ENCODE measurements at places on chromosomes 5 and 9.

GRCh38 chr5:150007050-150007449 is 6.5 kb downstream of the HMGXB3 start:
- no peak for DNase-seq

- DNase-seq, result no peak
These were observed 294.6 kb downstream of the BNC2 start for GRCh38 chr9:16575986-16576245.

- no peak for DNase-seq
These were observed 9.1 kb downstream of the UBAC1 start for GRCh38 chr9:135951889-135952663.

DNA sequence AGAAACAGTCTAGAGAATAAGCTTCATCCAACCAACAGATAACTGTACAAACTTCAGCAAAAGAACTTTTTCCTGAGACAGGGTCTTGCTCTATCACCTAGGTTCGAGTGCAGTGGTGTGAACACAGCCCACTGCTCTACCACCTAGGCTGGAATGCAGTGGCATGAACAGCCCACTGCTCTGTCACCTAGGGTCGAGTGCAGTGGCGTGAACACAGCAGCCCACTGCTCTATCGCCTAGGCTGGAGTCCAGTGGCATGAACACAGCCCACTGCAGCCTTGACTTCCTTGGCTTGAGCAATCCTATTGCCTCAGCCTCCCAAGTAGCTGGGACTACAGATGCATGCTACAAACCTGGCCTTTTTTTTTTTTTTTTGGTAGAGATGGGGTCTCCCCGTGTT is 43.4 kb downstream of the ERMP1 start:
- no peak for DNase-seq

DNA sequence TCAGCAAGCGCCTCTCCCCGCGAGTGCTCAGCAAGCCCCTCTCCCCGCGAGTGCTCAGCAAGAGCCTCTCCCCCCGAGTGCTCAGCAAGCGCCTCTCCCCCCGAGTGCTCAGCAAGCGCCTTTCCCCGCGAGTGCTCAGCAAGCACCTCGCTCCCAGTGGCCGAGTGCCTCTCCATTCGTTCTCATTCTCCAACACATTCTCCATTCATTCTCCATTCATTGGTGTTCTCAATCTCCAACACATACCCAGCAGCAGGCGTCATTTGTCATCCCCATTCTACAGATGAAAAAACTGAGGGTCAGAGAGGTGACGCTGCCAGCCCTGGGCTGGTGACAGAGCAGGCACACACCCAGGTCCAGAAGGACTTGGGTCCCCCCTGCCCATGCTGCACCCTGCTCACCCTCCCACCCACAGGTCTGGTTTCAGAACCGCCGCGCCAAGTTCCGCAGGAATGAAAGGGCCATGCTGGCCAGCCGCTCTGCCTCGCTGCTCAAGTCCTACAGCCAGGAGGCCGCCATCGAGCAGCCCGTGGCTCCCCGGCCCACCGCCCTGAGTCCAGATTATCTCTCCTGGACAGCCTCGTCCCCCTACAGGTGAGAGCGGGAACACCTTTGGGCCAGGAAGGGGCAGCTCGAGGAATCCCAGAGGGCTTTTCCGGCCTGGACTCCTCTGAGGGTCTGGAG is 32.5 kb downstream of the PTGES start:
- no peak for DNase-seq

- no peak for DNase-seq
These were observed 2.3 kb downstream of the TGFBI start for GRCh38 chr5:136030956-136031611.

DNA sequence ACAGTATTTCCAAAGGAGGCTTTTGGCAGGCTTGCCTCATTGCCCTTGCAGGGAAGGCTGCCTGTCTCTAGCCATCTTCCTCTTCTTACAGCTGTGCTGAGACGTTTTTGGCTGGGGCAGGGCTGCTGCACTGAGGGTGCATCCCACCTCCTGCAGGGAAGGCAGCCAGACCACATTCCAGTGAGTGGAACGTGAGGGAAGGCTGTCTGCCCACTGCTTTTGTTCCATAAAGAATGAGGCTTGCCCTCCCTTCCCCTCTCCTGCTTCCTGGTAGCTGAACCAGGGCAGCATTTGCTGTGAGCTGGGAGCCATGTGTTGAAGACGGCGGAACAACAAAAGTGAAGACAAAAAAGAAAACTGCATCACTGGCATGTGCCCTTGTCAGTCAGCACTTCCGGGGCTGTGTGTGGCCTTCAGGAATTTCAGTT is 16.8 kb downstream of the MGAT1 start:
- DNase-seq, result peak; percentile 59

- DNase-seq, result no peak
These were observed 140.1 kb downstream of the DOCK2 start for GRCh38 chr5:169777159-169777558.

DNA sequence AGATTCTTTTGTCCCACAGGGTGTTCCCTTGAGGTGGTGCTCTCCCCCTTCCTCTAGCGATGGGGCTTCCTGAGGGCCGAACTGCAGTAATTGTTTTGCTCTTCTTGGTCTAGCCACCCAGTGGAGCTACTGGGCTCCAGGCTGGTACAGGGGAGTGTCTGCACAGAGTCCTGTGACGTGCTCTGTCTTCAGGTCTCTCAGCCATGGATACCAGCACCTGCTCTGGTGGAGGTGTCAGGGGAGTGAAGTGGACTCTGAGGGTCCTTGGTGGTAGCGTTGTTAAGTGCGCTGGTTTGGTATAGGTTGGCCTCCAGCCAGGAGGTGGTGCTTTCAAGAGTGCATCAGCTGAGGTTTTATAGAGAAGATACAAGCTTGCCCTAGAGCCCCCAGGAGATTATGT is 20.4 kb upstream of the CEP72 start:
- DNase-seq, result no peak

- no peak for DNase-seq
These were observed 24.9 kb downstream of the TRPM3 start for GRCh38 chr9:71096421-71097108.

GRCh38 chr9:134099123-134099761 is 31.4 kb upstream of the BRD3 start:
- DNase-seq, result no peak

GRCh38 chr9:123112015-123112975 is 78.8 kb downstream of the GPR21 start:
- no peak for DNase-seq

DNA sequence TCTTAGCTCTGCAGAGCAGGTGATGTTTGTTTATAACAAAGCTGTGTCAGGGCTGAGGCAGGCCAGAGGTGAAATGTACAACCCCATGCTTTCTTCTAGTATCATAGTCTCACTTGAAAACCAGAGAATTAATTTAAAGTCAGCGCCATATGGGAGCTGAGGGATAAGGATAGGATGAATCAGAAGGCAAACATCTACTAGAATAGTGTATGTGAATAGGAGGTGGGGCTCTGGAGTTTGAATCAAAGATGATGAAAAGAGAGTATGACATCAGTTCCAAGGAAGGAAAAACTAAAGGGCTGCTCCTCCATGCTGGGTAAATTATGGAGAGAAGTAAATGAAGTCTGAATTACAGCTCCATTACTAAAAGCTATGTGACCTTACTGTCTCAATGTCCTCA is 441.5 kb downstream of the RASEF start:
- DNase-seq, result no peak

GRCh38 chr5:8570528-8570927 is 701.6 kb downstream of the MTRR start:
- no peak for DNase-seq

- no peak for DNase-seq
These were observed 37.4 kb downstream of the SNX24 start for GRCh38 chr5:122882831-122883230.

DNA sequence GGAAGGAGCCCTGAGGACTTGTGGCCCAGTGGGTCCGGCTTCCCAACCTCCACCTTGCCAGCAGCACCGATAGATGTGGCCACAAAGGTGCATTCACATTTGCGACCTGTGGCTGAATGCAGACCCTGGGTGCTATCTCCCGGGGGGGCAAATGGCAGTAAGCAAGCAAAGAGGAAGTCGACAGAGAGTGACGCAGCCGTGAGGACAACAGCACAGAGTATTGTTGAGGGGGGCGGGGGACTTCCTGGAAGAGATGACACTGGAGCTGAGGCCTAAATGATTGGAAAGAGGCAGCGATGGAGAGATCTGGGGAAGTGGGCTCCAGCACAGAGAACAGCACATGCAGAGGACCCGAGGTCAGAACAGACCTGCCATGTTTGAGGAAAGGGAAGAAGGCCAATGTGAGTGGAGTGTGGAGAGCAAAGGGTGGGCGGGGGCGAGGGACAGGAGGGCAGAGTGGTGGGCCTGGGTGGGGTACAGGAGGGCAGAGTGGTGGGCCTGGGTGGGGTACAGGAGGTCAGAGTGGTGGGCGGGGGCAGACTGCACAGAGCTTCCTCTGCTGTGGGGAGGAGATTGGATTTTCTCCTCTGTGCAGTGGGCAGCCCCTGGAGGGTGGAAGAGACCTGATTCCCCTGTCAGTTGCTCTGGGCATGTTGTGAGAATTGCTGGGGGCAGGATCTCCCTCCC is 42.6 kb downstream of the ADAMTS2 start:
- peak; percentile 13 for DNase-seq

DNA sequence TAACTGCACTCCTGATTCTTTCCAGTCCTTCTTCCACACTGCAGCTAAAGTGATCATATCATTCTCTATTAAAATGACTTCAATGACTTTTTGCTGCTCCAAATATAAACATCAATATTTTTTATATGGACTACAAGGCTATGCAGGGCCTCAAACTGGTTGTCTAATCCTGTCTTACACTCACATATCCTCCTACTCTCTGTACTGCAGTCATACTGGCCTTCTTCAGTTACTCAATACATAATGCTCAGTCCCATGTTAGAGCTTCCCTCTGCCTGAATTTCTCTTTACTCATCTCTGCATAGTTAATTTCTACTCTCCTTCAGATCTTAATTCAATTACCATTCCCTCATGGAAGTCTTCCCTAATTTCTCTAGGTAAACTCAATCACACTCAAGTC is 3.4 kb downstream of the MEIKIN start:
- DNase-seq, result no peak

DNA sequence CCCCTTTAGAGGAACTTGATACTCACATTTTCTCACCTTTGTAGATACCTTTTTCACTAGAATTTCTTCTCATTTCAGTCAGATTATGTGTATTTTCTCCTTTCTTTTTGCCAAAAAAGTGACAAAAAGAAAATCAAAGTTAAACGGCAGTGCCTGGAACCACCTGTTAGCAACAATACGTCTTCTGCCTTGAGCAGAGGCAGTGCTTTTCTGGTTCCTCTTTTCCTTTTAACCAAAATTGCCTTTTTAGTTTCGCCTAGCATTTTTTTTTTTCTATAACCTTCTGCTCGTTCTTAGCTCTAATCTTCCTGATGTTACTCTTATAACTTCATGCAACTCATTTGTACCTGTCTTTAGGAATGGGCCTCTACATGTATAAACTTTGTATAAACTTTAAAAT is 26.1 kb downstream of the SMIM32 start:
- DNase-seq, result no peak

GRCh38 chr9:113665756-113666155 is 202.2 kb downstream of the RGS3 start:
- DNase-seq, result no peak

DNA sequence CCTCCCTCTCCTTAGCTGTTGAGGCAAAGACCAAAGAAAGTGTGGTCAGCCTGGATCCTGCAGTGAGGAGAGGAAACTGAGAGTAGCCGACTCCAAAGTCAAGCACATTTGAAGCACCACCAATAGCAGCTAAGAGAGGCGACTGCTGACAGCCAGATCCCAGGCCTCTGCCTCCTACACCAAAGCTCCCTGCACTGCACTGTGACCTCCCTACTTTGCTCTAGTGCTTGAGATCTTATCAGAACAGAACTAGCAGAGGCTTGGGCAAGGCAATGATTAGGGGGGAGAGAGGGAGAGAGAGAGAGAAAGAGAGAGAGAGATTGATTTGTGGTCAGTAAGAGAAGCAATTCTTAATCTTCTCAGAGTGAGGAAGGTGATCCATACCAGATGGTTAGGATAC is 216.3 kb downstream of the CDK5RAP2 start:
- DNase-seq, result no peak

DNA sequence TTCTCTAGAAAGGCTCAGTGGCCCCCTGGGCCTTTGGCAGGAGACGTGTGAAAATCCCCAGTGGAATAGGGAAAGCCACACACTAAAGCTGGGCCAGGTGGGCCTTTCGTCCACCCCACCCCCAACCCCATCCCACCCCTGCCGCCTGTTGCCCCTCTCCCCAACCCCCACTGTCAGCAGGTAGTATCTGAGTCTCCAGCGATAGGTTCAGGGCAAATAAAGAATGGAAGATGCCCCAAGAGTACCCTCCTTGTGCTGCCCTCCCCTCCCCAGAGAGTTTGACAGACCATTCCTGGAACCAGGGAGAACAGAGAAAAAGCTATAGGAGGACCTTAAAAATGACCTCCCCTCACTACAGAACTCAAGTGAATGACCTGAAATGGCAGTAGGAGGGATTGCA is 36.7 kb upstream of the UBE2D2 start:
- no peak for DNase-seq

DNA sequence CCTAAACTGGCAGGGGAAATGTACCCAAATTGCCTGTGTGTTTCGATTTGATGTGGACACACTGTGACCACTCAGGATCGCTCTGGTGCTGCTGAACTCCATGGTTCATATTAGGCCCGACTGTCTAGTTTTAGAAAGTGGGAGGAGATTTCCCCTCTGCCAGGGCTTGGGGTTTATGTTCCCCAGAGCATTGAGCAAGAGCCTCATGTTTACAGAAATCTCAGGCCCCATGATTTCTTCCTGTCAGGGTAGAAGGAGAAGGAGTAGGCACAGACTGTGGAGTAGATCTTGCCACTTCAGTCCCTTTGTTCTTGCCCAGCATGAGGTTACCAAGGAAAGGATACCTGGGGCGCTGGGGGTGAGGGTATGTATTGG is 40.8 kb upstream of the GLRX start:
- DNase-seq, result no peak

DNA sequence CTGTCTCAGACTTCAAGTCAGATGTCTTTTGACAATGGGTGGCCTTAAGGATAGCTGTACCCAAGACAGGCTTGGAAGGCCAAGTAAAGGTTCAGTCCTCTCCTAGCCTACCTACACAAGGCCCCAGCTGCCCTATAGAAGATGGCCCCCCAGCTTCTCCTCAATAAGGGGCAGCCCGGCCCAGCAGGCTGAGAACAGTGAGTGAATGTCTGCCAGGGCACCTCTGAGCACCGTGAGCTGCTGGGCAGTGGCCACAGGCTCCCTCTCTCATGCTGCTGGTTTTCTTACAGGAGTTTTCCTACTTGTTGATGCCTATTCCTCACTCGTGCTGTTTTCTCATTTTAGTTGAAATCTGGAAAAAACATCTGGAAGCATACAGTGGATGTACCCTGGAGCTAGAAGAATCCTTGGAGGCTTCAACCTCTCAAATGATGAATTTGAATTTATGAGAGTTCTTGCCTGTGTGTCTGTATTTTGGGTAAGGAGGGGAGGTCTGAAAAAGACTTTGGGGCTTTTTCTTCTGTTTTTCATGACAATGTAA is 40.1 kb downstream of the SECISBP2 start:
- DNase-seq, result no peak

DNA sequence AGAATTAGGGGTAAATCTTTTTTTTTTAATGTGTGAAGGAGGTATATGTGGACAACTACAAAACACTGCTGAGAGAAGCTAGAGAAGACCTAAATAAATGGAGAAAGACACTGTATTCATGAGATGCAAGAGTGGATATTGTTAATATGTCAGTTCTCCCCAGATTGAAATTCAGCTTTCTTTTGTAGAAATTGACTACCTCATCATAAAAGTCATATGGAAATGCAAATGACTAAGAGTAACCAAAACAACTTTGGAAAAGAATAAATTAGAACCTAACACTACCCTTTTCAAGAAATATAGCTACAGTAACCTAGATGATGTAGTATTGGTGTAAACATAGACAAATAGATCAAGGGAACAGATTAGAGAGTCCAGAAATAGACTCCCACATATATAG is 400.7 kb downstream of the ADGRV1 start:
- DNase-seq, result no peak
